Fibroblast of upper back skin (primary cell): ENCODE measurements at places on chromosomes 7 and 10.
A peak's percentile ranks its signal among the peaks of the same experiment; 100 is the strongest.

DNA sequence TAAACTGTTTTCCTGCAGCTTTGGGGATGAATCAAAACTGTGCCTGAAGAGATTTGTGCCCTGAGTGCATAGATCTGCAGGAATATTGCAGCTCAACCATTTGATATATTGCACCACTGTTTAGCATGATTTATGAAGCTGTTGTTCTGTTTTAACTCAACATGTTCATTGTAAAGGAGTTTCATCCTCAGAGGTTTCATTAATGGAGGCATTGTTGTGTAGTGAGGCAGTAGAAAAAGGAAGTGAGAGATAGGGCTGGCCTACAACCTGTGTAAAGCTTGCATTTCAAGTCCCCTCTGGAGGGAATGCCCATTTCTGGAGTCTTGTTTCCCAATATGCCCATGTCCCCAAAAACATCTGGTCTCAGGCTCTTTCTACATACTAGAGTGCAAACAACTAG is 67.5 kb downstream of the DNAJC12 start:
- no peak for DNase-seq

- peak; percentile 55 for DNase-seq
Measured at GRCh38 chr7:49295146-49295545, 370.8 kb downstream of the CDC14C start.

DNA sequence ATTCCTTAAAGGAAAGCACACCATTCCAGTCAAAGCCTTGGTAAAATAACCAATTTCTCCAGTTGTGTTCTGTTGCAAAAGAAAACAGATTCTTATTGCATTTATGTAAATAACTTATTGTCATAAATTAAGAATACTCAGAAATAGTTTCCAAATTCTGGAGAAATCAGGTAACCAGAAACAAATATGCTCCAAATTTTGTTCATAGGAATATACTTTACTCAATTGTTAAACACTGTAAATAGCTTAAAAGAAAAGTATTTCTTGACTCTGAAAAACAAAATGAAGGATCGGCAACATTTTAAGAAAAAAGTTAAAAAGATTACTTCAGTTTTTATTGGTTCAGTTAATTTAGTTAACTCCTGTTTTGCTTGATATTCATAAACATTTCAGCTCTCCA is 67.1 kb upstream of the PIK3CG start:
- DNase-seq = no peak

GRCh38 chr7:20796500-20796899 is 9.8 kb upstream of the SP8 start:
- DNase-seq = no peak

DNA sequence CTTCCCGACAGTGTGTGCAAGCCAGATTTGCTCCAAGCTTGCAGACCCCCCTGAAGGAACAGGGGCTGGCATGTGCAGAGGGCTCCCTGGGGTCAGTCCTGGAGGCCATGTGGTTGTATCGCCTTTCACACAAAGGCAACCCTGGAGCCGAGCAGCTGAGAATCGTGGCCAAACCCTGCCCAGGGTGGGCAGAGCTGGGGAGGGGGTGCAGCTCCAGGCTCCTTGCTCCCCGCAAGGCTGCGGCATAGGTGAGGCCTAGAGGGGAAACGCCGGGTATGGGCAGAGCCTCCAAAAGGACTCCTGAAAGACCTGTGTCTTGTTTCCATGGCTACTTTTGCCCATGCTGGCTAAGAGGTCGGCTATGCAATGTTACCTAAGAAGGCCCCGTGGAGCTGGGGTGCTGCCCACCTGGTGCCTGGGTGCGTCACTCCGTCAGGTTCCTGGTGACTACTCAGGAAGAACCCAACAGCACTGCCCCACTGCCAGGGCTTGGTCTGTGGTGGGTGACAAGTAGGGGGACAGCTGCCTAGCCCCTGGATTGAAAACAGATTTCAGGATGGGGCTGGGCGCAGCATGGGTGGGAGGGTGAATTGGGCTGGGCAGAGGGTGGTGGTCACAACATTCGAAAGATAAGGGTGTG is 171.0 kb upstream of the SHH start:
- DNase-seq = no peak

DNA sequence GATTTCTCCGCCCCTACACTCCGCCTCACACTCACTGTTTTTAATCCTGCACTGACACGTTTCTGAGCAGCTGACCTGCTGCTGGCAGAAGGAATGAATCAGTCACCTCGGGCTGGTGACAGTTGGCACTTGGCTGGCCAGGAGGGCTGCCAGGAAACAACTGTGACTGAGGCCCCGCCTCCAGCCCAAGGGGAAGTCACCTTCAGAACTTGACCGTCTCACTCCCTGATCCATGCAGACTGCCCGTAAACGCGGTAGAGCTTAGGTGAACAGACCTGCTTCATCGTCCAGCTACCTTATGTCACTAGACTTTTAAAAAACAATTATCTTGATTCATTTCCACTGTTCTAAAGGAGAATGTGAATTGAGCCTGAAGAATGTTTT is 107.5 kb downstream of the DOCK1 start:
- no peak for DNase-seq

GRCh38 chr10:29862923-29863614 is 196.3 kb downstream of the JCAD start:
- DNase-seq = peak; percentile 92

GRCh38 chr7:130290745-130291144 is 2.2 kb upstream of the CPA4 start:
- peak; percentile 56 for DNase-seq

GRCh38 chr7:27141923-27142579 is 1.4 kb downstream of the HOXA5 start:
- no peak for DNase-seq

DNA sequence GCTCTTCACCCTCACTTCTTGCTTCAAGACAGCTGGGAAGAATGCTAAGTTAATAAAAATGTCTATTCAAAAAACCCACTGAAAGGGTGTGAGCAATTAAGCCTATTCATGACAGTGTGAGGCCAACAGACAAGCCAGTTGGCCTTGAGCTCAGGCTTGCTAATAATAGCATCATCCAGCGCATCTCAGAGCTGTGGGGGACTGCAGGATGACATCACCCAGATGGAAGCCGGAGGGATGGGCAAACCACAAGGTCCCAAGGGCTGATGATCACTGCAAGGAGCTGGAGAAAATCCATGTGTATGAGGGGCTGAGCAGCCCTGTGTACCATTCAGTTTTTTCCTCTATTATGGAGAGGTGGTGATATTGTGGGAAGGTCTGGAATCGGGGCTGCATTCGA is 770.4 kb downstream of the TNS3 start:
- peak; percentile 99 for DNase-seq

DNA sequence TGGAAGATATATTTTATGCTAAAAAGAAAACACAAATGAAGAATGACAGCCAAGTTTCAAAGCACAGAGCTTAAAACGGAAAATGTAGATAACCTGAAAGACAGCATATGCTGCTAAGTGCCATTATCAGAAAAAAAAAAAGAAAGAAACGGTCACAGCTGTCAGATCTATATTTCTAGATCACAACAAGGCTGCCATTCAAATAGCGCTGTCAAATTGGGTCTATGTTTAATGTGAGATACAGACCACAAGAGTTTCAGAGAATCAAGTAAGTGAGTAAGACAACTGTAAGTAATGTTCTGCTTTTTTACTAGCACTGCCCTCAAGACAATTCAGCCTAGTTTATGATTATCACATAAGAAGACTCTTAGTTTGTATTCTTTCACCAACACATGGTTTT is 66.1 kb upstream of the RNF148 start:
- no peak for DNase-seq

DNA sequence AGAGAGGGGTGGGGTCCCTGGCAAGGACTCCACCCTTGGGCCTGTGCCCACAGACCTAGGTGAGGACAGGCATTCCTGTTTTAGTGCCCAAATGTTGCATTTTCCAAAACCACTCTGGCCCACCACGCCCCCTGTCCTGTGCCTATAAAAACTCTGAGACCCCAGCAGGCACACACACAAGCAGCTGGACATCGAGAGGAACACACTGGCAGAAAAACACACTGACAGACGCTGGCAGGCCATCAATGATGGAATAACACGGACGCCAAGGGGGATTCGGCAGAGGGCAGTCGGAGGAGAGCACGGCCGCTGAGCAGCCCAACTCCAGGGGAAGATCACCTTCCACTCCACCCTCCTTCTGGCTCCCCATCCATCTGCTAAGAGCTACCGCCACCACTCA is 386.9 kb upstream of the AUTS2 start:
- DNase-seq = no peak

- DNase-seq = no peak
Measured at GRCh38 chr10:59557642-59558041, 152.0 kb downstream of the SLC16A9 start.

GRCh38 chr7:29922921-29923700 is 66.5 kb downstream of the SCRN1 start:
- DNase-seq = no peak

- no peak for DNase-seq
Measured at GRCh38 chr10:45505311-45505710, 131.3 kb downstream of the ALOX5 start.
